ENCODE measurements at places on chromosomes 6 and 20.

DNA sequence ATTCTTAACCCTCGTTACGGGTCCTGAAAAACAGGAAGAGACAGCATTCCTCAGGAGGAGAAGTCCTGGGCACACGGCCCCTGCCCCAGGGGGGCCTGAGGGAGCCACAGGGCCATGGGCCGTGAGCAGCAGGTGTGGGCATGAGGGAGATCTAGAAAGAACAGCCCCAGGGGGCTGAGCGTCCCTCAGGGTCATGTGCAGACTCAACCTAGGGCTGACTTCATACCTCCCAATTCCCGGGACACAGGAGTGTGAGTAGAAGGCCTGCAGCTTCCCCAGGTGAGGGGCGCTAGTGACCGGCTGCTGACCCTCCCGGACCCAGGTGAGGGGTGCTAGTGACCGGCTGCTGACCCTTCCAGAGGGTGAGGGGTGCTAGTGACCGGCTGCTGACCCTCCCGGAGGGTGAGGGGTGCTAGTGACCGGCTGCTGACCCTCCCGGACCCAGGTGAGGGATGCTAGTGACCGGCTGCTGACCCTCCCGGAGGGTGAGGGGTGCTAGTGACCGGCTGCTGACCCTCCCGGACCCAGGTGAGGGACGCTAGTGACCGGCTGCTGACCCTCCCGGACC, 35.1 kb downstream of the FRMD1 start:
- DNase-seq: no peak

DNA sequence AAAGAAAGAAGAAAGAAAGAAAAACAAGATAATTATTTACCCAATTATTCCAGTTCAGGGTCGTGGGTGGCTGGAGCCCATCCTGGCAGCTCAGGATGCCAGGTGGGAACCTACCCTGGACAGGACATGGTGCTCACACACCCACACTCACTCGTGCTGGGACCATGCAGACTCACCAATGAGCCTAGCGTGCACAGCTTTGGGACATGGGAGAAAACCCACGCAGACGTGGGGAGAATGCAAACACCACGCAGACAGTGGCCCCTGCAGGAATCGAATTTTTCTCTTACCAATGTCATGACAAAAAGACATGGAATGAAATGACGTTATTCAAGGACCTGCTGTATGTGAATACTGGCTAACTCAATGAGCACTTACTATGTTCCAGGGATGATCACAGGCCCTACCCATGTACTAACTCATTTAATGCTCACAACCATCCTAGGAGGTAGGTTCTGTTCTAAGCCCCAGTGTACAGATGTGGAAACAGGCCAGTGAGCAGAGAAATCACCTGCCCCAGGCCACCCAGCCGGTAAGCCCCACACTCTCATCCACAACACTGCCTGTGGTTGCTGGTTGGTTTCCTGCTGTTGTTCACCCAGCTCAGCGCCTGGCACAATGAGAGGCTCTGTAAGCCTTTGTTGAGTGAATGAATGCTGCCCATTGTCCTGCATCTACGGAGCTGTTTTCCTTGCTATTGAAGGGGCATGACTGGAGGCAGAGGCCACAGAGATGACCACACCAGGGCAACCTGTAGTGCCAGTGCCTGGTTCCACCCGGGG, 6.8 kb upstream of the PI16 start:
- no peak for DNase-seq

DNA sequence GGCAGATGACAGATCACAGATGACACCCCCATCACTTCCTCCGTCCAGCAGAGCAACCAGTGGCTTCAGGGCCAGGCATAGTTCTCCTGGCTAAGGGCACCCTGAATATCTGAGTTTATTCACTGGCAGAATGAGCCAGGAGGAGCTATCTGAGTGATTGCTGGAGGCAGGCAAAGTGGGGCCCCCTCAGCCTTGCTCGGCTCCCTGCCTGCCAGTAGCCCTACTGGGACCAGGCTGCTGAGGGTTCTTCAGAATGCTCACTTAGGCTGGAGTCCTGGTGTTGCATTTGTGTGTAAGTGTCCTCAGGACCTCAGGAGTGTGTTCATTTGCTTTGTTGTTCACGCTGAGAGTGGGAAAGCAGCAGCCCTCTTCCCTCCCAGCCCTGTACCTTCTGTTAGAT, 31.2 kb downstream of the CHMP4B start:
- no peak for DNase-seq

DNA sequence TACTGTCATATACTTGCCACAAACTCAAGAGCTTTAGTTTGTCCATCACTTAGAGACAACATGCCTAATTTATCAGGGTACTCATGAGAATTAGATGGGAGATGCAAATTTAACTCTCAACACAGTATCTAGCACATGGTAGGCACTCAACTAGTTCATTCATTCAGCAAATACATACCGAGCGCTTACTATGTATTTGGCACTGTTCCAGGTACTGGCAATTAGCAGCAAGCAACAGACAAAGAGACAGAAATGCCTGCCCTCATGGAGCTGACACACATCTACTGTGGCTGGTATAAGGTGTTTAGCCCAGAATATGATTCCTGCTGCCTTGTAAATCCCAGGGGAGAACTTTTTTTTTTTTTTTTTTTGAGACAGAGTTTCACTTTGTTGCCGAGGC, 4.8 kb downstream of the MICAL1 start:
- peak; percentile 32 for DNase-seq
